GM23338 (cell line): ENCODE measurements at places on chromosomes 4 and X. TPM values are rescaled to one million over a fixed set of nuclear protein-coding genes. Genes with fewer than 3 reads are reported as not detected.

- no peak for DNase-seq
Observed at GRCh38 chr4:90443231-90443630, 316.0 kb downstream of the CCSER1 start.

GRCh38 chr4:1743551-1743950, 22.2 kb downstream of the TACC3 start:
- DNase-seq, result no peak

DNA sequence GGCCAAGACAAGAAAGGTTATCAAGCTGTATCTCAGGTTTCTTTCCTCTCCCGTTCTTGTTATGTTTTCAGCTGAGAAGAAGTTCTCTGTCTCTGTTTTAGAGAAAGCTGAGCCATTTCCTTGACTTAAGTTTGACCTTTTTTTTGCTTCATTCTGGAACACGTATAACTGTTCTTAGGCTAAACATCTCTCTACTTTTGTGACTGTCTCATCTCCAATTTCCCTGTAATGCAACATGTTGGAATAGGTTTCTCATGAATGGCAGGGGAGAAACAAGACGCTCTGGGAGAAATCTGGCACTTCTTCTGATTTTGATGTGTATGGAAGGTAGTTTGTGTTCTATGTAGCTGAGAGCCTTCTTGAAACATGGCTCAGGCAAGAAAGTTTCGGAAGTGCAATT, 36.2 kb upstream of the SFRP2 start:
- no peak for DNase-seq

DNA sequence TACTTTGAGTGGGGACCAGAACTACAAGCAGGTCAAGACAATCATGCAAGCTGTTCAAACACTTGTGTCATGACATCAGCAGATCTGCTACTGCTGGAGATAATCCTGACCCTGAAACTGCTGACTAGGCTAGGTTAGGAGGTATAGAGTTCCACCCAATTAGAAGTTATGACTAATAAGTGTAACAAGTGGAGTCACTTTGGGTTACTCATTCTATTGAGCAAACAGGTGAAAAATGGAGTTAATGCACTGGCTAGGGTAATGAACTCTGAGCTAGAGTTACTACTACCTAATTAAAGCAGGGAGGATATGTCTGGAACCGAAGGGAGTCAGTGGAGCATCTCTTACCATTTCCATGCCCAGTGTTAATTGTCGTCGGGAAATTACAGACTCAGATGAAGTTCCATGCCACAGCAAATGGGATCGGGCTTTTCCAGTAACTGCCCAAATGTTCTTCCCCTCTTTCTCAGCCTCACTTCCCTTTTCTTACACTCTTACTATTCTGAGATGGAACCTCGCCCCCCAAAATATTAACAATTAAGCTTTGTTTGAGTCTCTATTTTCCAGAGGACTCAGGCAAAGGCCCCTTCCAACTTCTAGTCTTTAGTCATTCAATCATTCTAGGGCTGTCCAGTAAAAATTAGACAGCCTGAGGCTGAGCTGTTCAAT, 19.8 kb upstream of the MANBA start:
- no peak for DNase-seq

DNA sequence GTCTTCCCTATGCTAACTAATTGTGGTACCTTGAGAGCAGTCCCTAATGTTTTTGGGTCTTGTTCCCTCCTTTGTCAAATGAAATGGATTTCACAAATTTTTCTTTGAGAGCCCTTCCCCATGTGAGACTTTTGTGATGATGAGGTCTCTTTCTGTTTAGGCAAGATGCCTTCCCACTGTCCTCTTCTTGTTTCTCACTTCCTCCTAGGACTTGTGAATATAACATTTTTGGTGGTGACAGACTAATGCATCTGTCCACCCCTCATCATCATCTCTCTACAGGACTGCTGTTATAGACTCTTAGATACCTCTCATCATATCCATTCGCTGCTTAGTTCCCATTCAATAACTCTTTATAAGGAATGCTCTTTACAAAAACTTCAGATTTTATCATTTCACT, 8.7 kb upstream of the ANK2 start:
- DNase-seq, result no peak

The TGIF2LX gene
- not detected in 2 replicates for polyA plus RNA-seq
